ENCODE measurements at places on chromosomes 11 and 22.

DNA sequence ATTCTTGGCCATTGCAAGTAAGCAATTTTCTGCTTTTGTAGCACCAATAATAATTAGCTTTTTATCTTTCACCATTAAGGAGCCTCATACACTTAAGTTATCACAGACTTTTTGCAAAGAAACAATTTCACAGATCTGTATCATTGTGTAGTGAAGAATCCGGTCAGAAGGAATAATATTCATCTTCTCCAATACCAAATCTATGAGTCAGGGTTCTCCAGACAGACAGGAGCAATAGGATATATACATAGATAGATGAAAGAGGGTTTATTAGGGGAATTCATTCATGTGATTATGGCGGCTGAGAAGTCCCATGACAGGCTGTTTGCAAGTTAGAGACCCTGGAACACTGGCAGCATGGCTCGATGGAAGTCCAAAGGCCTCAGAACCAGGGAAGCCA is 82.9 kb upstream of the UBASH3B start:
- peak; percentile 7 for DNase-seq

DNA sequence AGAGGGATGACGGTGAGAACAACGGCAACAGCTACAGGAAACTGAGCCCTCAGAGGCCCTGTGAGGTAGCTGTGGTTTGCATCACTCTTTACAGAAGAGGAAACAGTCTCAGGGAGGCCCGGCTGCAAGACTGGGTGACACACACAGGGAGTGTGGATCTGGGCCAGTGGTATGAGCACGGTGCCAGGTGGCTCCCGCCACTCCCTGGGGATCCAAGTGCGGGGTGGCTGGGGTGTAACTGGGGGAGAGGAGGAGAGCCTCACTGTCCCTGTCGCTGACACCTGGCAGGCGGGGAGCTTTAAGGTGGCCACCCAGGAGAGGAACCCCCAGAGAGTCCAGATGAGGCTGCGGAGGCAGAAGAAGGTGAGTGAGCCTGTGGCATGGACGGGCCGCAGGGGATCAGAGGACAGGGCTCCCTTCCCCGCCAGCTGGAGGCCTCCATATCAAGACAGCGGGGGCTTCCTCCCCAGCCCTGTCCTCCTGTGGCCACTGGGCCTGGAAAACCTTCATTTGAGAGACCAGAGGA is 5.6 kb downstream of the RGL4 start:
- DNase-seq = no peak

DNA sequence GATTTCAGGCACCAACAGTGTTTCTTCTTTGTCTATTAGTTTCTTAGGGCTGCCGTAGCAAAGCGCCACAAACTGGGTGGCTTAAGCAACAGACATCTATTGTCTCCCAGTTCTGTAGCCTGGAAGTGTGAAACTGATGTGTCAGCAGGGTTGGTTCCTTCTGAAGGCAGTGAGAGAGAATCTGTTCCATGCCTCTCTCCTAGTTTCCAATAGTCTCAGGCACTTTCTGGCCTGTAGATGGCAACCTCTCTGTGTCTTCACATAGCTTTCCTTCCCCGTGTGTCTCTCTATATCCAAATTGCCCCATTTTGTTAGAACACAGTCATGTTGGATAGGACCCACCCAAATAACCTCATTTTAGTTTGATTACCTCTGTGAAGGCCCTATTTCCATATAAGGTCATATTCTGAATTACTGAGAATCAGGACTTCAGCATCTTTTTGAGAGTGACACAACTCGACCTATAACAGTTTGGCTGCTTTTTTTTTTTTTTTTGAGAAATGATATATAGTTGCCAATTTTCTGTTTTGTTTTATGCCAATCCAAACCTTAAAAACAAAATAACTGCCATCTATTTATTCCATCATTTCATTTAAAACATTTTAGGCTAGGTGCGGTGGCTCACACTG is 108.2 kb downstream of the SLC36A4 start:
- DNase-seq = peak; percentile 61

GRCh38 chr11:111748035-111748804 is 18.0 kb downstream of the PPP2R1B start:
- no peak for DNase-seq

GRCh38 chr11:63609536-63609935 is 4.7 kb downstream of the PLAAT3 start:
- DNase-seq = no peak

DNA sequence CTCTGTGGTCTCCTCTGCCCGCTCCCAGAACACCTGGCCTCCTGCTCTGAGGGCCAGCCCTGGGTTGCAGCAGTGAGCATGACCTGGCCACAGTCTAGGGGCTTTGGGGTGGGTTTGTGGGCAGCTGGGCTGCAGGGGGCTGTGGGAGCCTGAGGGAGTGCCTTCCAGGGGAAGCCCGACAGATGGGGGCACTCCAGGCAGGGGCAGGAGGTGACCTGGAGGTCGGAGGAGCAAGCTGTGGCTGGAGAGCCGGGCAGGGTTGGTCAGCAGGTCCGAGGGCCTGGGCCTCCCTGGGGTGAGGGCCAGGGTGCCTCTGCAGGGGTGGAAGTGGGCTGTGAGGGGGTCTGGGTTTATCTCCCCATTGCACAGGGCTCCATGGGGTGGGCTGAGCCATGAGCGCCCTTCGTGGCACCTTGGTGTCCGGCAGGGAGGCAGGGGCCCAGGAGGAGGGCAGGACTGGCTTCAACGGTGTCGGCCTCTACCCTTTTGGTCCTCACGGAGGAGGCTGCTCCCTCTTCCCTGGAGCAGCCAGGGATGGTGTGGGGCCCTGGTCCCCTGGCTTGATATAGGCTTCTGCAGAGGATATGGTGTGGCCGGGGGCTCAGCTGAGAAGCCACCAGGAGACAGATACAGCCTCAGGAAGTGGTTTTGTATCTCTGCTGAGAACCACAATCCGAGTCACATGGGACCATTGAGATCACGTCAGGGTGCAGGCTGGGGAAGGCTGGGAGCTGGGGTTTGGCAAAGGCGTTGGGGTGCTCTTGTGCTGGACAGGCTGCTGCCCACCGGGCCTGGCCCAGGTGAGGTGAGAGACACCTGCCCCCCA is 22.3 kb downstream of the KCNQ1 start:
- no peak for DNase-seq

GRCh38 chr11:133955945-133956421 is 785 bp downstream of the IGSF9B start:
- no peak for DNase-seq

GRCh38 chr22:37310075-37310606 is 27.8 kb downstream of the CYTH4 start:
- no peak for DNase-seq

DNA sequence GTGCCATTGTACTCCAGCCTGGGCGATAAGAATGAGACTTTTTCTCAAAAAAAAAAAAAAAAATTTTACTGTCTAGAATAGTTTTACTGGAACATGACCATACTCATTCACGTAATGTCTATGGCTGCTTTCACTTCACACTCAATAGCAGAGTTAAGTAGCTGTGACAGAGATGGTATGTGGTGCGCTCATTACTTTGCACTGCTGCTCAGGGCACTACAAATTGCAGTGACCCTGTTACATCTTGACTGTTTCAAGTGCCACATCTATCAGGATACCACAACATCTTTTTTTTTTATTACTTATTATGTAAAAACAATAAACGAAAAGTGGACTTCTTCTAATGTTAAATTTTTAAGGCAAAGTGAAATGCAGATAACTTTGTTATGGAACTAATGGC is 110.3 kb downstream of the ARHGAP20 start:
- no peak for DNase-seq

DNA sequence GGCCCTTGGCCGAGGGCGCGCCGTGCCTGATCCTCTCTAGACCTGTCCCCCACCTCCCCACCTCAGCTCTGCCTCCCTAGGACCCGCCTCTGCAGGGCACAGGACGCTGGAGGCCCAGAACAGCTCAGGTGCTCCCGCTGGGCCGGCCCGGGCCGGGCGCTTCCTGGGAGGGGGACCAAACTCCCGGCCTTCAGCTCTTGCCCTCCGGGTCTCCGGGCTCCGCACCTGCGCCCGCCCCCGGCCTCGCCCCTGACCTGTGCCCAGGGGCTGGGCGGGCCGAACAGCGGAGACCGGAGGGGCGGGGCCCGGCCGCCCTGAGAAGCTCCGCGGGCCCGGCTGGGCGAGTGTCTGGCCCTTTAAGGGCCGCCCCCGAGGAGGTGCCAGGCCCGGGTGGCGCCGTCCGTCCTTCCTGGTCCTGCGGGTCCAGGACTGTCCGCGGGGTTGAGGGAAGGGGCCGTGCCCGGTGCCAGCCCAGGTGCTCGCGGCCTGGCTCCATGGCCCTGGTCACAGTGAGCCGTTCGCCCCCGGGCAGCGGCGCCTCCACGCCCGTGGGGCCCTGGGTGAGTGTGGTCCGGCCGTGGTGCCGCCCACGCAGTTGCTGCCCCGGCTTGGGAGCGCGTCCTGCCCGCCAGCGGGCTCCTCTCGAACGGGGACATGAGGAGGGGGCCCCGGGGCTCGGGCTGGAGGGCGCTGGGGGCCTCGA is at the start of gene SSH3:
TSS of gene SSH3 (plus strand) at position 399 of the 703 bp plus-strand sequence. CDS start at position 495, 96 bp downstream.
- peak; percentile 47 for DNase-seq

DNA sequence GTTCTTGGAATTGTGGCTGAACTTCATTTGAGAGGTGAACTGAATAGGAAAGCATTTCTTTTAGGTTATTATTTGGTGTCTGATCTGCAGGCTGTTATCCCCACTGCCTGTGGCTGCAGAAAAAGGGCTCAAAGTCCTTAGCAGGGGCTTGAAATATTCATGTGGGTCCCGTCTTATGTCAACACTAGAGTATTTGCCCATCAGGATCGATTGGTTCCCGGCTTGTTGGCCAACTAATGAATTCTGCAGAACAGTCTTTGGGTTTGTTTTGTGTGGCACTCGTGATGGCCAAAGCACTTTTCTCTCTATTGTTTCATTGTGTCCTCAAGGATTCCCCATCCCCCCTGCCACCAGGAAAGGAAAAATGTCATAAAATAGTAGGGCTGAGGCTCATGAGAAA is 211.9 kb downstream of the MYO18B start:
- no peak for DNase-seq

DNA sequence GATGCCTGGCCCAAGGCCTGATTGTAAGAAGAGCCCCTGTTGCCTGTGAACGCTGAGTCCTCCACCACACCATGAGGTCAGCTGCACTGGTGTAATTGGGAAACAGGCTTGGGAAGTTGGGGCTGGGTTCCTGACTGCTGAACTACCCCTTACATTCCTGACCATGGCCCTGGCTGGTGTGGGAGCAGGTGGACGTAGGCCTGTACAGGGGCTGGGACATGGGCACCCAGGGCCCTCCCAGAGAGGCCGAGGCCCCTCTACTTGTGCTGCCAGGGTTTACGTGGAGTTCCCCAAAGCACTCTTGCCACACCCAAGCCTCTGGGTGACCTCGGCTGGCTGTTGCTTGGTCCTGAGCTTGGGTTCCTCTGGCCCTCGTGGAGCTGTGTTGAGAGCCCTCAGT is 5.4 kb downstream of the RELT start:
- DNase-seq = no peak

Measured in bronchial epithelial cell (primary cell).